ENCODE measurements at places on chromosomes 1 and 21.

- DNase-seq: no peak
Measured at GRCh38 chr1:245986404-245987218, 520.5 kb downstream of the SMYD3 start.

DNA sequence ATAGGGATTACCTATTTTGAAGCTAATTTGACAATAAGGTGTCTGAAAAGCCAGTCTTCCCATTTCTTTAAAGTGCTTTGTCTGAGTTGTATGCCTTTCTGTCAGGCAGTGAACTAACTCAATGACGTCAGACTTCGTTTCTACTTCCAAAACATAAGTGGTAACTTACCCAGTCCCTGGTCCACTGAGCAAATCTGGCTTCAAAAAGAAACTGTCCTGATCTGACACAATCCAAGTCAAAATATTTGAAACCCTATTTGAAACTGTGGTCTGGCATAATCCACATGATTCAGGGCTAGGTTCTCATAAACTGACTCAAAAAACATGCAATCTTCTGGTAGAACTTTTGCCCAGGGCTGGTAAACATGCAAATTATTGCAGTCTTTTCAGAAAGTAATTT lies 34.0 kb downstream of the DIRAS3 start:
- no peak for DNase-seq

DNA sequence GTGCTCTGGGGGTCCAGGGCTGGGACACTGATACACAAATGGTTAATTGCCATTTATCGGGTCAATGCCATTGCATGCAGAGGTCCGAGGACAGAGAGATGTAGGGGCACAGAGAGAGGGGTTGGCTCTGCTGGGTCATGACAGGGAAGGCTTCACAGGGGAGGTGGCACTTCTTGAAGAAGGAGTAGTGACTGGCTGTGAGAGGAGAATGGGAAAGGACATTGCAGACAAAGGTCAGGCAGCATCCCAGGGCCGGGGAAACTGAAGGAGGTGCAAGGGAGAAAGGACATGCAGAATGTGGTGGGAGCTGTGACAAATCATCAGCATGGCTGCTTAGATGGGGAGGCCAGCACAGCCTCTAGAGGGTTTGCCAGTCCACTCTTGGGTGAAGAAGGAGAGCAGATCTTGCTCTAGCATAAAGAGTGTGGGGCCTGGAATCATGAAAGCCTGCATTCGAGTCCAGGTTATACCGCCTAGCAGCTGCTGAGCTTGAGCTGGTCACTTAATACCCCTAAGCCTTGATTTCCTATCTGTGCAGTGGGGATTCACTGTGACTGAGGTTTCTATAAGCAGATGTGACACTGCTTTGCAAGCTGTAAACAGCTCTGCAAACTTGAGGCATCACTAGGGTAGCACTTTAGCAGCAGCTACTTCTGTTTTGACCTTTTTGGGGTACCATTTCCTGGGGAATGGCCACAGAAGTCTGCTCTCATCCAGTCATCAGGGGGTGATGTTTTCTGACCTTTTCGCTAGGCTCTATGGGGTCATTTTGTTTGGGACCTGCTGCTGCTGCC lies 59.2 kb upstream of the EPS8L3 start:
- no peak for DNase-seq

- no peak for DNase-seq
Measured at GRCh38 chr1:185474440-185475149, 157.6 kb upstream of the IVNS1ABP start.

DNA sequence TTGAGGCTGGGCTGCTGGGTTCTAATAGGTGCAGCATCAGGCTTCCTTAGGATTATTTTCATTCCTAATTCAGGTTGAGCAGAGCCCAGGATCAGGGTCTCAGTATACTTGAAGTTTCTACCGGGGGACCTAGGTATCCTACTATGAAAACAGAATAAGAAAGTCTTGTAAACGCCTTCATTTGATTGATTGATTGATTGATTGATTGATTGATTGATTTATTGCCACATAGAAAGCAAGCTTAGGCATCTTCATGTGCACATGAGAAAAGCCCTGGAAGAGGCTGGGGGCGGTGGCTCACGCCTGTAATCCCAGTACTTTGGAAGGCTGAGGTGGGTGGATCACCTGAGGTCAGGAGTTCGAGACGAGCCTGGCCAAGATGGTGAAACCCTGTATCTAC lies 97.4 kb upstream of the BMP8A start:
- DNase-seq: no peak

- DNase-seq: no peak
Measured at GRCh38 chr1:233972951-233973635, 68.6 kb downstream of the SLC35F3 start.

DNA sequence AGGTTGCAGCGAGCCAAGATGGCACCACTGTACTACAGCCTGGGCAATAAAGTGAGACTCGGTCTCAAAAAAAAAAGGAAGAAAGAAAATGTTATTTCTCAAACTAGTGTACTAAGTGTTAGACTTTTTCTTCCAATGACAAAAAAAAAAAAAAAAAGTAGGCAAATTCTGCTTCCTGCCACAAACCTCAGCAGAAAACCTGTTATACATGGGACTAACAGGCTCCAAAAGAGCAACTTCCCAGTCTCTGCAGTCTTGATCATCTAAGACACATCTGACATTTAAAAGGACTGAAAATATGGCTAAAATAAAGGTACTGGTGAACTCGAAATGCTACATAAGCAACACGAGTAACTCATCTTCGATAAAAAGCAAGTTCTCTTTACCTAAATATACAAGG lies 59.6 kb downstream of the HSF2BP start:
- DNase-seq: no peak

DNA sequence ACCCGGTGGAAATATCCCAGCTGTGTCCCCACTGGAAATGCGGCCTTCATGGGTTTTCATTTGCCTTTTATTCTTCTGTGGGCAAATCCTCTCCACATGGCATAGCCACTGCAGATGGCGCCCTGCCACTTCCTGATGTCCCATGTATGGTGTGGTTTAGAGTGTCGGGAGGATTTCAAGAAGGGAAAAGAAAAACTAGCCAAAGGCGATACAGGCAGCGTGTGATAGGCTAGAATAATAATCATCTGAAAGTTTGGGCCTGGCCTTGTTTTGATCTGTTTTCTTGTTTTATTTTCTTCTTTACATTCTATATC lies 123.6 kb downstream of the PEX14 start:
- no peak for DNase-seq

DNA sequence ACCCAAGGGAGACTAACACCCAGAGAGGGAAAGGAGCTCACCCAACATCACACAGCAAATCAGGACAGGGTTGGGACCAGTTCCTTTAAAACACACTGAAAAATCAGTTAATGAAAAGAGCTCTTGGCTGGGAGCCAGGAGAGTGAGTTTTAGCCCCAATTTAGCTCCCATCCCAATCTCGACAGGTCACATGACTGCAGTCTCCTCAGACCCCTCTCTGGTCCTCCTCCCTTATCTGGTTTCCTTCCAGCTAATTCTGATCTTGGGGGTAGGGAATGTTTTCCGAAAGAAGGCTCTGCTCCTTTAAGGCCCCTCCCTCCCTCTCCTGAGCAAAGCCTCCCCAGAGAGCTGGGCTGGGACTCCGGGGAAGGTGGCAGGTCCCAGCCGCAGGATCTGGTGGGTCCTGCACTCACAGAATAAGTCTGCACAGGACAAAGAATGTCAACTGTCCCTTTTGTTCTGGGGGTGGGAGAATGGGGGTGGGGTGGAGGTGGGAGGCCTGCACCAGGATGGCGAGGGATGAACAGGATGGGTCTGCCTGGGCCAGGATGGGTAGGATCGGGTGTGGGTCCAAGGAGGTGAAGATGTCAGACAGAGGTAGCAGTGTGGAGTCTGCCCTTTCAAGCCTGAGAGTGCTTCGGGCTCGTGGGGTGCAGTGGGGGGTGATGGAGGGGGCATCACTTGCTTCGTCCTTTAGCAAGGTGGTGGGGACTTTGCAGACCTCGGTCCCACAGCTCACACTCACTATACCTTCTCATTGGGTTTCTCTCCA lies 57.3 kb upstream of the SSBP3 start:
- no peak for DNase-seq

GRCh38 chr21:44815225-44815624 lies 2.6 kb downstream of the SUMO3 start:
- no peak for DNase-seq

DNA sequence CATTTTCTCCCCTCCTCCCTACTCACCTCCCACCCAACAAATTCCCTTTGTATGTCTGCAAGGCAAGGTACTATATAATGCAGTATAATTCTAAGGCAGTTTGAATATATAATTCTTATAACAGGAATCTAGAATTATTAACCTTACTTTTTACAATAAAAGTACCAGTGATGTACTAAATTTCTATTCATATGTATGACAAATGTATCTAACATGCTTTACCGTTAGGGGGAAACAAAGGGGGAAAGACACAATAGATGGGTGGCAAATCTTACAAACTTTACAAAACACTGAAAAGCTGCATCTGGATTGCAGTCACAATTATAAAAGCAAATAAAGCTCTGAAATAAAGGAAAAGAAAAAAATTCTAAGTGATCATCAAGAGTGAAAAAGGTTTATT lies 2.3 kb downstream of the PIK3R3 start:
- DNase-seq: no peak

DNA sequence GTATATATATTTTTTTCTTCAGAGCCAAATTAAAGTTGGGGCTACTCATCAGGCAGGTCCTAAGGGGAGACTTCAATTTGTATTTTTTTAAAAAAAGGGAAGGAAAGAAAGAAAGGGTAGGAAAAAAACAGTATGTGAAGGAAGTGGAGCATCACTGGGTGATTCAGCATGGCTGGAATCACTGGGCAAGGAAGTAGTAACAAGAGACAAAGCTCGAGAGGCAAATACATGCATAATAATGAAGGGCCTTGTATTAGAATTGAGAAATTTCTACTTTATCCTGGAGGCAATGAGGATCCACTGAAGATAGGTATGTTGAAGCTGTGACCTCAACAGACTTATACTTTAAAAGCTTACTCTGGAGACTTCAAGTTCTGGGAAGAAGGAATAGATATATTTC lies 184.4 kb downstream of the COQ8A start:
- DNase-seq: no peak

- no peak for DNase-seq
Measured at GRCh38 chr1:94679332-94680038, 137.9 kb upstream of the F3 start.

DNA sequence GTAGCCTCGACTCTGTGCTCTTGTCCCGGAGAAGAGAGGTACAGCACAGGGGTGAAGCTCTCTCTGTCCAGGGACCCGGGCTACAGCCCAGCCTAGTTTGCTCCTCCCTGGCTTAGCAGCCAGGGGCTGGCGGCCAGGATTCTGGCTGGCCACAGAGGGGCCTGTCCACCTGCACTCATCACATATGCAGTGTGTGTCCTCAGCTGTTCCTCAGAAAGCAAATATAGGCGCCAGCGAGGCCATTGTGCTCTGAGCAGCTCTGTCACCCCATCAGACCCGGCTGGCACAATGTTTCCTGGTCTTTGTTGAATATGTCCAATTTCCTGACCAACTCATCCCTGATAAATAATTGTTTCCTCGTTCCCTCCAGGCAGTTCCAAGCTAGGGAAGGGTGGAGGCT lies 28.5 kb downstream of the KCND3 start:
- DNase-seq: no peak

GRCh38 chr1:82260666-82261065 lies 459.9 kb downstream of the ADGRL2 start:
- DNase-seq: no peak

DNA sequence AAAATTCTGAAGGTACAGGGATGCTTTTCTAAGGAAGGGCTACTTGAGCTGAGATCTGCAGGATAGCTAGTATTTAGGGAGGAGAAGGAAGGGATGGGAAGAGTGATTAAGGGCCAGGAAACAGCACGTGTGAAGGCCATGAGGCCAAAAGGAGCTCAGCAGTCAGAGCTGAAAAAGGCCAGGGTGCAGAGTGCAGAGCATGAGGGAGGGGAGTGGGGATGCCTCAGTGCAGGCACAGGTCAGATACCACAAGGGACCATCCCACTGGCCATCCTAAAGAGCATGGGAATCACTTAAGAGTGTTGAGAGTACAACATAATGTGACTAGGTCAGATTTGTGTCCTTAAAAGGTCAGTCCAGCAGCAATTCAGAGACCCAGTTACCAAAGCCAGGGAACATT lies 16.0 kb downstream of the LRRN2 start:
- no peak for DNase-seq

GRCh38 chr21:46205166-46205565 lies 20.9 kb upstream of the SPATC1L start:
- no peak for DNase-seq
